ENCODE measurements at places on chromosomes 4 and X.

GRCh38 chrX:19810006-19810774 is 77.2 kb downstream of the SH3KBP1 start:
- no peak for DNase-seq

GRCh38 chr4:102620697-102621497 is 119.7 kb downstream of the NFKB1 start:
- peak; percentile 59 for DNase-seq

GRCh38 chr4:141180991-141181761 is 39.5 kb upstream of the ZNF330 start:
- DNase-seq = no peak

- no peak for DNase-seq
Observed at GRCh38 chr4:60096676-60097075, 1103.5 kb upstream of the ADGRL3 start.

DNA sequence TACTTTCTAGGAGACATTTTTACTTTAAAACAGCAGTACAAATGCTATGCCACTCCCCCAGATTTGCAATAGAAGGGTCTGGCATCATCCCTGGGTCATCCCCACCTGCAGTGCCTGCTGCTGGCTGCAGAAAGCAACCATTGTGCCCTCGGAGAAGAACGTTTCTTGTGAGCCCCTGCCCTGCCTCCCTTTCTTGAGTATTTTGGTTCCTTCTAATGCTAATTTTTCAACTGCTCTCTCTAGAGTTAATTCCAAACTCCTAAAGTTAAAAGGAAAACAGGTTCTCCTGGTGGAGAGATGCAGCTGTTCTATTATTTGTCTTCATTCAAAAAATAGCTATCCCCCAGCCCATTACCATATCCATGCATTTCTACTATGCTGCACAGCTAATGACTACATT is 107.1 kb downstream of the IDS start:
- no peak for DNase-seq

GRCh38 chr4:4254666-4255065 is 6.6 kb upstream of the TMEM128 start:
- DNase-seq = no peak

All from OCI-LY7 (cell line).